ENCODE measurements at places on chromosomes 2 and 18.

DNA sequence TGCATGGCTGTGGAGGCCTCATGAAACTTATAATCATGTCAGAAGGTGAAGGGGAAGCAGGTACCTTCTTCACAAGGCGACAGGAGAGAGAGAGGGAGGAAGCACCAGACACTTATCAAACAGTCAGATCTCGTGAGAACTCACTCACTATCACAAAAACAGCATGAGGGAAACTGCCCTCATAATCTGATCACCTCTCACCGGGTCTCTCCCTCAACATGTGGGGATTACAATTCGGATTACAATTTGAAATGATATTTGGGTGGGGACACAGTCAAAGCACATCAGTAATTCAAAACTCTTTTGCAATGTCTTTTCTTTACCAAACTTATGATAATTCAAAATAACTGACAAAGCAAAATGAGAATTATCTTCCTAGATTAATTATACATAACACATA is 8.5 kb upstream of the CCDC68 start:
- DNase-seq = no peak

GRCh38 chr2:123165616-123166015 is 859.5 kb upstream of the CNTNAP5 start:
- DNase-seq = no peak

DNA sequence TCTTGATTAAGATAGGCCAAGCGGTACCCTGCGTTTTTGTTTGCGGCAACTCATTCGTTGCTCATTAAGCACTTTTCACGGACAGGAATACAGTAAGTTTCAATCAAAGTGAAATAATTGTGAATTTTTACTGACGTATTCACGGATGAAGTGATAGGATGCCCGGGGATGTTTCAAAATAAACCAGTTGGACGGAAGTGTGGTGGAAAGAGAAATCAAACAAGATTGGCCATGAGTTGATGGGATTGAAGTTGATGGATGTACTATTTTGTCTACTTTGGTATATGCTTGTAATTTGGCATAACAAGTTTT is 481 bp downstream of the TMEM177 start:
- no peak for DNase-seq

DNA sequence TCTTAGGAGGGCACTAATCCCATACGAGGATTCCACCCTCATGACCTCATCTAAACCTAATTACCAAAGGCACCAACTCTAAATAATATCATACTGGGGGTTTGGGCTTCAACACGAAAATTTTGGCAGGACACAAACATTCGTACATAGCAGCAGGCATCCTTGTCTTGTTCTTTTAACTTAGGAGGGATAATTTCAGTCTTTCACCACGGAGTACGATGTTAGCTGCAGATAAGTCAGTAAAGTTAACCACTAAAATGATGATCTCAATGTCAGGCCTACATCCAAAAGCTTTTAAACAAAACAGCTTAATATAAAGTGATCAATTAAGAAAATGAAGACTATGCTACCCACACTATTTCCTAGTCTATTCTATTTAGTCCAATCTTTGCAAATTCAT is 74.9 kb downstream of the ID2 start:
- no peak for DNase-seq

- DNase-seq = no peak
Observed at GRCh38 chr2:105405291-105405690, 6.4 kb upstream of the FHL2 start.

- no peak for DNase-seq
Observed at GRCh38 chr2:118974103-118974993, 32.4 kb downstream of the MARCO start.

- no peak for DNase-seq
Observed at GRCh38 chr2:226310146-226310545, 489.5 kb downstream of the IRS1 start.

DNA sequence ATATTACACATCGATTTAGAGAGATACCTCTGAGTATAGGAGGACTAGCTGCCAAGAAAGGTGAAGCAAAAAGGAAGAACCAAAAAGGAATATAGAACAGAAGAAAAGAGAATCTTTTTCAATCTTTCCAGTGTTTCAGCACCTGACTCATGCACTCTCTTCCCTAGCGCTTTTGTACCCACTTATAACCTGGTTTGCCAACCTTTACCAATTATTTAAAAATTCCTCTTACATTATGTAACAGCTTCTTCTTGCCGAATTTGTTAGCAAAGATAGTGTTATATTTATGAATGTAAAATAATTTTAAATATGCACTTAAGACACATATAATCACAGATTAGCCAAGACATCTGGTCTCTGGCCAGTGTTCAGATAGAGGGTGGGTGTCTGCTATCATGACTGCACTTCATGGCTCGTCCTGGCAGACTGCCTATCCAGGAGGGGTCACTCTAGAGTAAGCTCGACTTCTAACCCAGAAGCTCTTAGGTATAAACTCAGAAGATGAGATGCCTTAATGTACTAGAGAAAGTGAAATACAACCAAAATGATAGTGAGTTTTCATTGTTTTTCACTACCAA is 122.9 kb downstream of the ATAD2B start:
- DNase-seq = no peak

All from nephron progenitor cell (in vitro differentiated cells).